ENCODE measurements at places on chromosomes 2 and 18.
A peak's percentile ranks its signal among the peaks of the same experiment; 100 is the strongest.

DNA sequence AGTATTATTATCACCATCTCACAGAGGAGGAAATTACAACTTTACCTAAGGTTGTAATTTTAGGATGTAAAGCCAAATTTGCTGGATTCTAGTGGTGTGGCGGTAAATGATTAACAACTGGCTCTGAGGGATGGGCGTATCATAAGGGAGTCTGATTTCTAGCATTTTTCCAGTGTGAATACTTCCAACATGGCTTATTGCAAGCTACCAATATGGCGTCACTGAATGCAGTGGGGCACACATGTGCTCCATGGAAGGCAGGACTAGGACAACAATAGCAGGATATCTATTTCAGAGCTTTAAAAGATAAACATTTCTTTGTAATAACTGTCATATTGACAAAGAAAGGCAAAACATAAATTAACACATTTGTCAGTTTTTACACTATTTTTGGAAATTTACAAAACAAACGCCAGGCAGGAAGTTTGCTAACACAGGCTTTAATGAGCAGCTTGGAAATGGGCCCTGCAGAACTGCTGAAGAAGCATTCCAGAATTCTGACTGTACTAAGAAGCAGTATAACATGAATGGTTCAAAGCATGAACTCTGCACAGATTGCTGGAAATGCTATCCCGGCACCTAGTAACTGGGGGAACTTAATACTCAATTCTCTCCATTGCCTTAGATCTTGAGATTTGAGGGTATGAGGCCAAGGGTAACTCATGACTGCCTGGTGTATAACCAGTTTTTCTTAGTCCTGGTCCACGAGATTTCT, 439.3 kb upstream of the MAP2 start:
- no peak for DNase-seq

DNA sequence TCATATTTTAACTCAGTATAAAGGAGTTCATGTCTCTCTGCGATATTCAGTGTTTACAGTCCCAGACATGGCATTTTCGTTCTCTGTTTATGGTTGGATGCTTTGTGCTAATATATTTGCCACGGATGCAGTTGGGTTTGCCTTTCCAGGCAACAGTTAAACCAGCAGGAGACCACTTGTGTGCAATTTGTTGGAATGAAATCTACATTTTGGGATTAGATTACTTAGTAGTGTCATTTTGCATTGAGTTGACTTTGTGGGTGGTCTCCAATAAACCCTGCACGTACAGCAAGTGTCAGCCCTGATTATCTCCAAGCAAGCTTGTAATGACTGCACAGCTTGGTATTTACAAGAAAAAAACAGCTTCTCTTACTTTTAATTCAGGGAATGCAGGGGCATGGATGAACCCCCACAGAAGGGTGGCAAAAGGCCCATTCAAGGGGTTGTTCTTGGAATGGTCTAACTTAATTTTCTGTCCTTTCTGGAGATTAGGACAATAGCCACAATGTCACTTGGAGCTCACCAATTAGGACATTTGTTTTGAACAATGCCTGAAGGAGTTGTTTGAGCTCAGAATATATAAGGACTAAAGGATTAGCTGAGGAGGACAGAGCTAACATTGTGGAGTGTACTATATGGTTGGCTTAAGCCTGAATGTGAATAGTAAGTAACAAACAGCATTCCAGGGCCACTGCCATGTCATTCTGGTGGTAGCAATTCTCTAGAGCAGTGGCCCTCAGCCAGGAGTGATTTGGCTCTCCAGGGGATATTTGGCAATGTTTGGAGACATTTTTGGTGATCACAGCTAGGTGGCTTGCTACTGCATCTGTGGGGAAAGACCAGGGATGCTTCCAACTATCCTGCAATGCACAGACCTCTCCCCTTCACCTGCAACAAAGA, 121.5 kb downstream of the SLC4A3 start:
- DNase-seq: no peak

GRCh38 chr18:10015941-10016819, 102.4 kb downstream of the VAPA start:
- peak; percentile 90 for DNase-seq

DNA sequence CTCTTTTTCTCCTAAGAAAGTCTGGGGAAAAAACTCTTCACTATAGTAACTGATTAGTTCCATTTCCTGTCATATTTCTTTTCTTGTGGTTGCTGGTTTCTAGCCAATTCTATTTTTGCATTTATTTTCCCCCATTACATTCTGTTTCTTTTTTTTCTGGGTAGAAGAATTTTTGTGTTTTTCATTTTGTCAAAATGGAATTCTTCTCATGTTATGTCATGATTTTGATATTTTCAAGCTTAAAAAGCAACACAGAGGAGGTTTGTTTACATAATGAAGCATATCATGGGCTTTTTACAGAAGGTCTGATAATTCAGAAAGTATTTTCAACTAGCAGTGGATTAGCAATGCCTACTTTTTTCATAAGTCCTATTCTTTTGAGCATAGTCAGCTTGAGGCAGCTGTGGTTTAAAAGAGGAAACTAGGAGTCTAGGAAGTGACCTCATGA, 102.0 kb downstream of the MAP2 start:
- peak; percentile 46 for DNase-seq

DNA sequence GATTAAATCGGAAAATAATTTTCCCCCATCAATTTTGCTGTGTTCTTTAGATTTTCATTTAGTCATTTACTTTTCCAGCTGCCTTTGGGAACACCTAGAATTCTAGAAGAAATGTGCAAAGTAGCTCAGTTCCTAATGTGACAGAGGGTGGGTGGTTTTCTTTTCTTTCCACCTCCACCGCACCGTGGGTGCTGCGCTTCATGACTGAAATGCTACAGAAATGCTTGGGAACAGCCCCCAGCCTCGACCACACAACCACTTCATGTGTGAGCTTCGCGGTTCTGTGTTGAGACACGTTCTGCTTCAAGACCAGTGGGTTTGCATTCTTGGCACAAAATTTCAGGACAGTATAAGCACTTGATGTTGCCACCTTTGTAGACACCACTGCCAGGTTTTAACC, 30.9 kb downstream of the E2F6 start:
- no peak for DNase-seq

DNA sequence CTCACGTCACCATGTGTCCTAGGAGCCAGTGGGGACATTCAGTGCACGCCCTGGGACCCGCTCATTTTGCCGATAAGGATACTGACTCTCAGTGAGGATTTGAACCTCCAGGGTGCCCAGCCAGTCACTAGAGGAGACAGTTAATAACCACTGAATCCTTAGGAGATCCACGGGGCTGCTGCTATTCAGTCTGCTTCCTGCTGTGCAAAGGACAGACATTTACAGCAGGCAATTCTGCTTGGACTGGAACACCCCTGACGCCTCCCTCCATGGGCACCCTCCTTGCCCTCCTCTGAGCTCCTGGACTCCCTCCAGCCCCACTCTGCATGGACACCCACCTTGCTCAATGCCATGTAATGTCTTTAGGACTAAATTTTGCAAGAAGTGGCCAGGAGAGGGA, 265.5 kb downstream of the EIPR1 start:
- no peak for DNase-seq

- DNase-seq: no peak
Observed at GRCh38 chr2:48885841-48886240, 130.3 kb upstream of the LHCGR start.

Data from HFF-Myc (cell line).